ENCODE measurements at places on chromosomes 6 and 20. TPM values are rescaled to one million over a fixed set of nuclear protein-coding genes. Genes with fewer than 3 reads are reported as not detected.

The HUS1B gene
- 1.2 TPM for total RNA-seq

The LTV1 gene
- 22.6 TPM for total RNA-seq

The LRFN2 gene
- not detected for total RNA-seq

The ALDH8A1 gene
- 1.1 TPM for total RNA-seq

The FERMT1 gene
- 2.4 TPM for total RNA-seq

The PLAGL2 gene
- total RNA-seq = 14.5 TPM

The PABPC1L gene
- 56.9 TPM for total RNA-seq

The ADTRP gene
- 7.3 TPM for total RNA-seq

- H3K4me3 ChIP-seq = no peak overlapping the region
- H3K36me3 ChIP-seq = no peaks in the 10 kb centered on the region
- peak; percentile 36 for DNase-seq
- H3K27me3 ChIP-seq = no peaks in the 10 kb centered on the region
- H3K27ac ChIP-seq = no peak overlapping the region
- no peaks in the 10 kb centered on the region for H3K4me1 ChIP-seq
Observed at GRCh38 chr6:23245572-23245971, 676.2 kb downstream of the HDGFL1 start.

DNA sequence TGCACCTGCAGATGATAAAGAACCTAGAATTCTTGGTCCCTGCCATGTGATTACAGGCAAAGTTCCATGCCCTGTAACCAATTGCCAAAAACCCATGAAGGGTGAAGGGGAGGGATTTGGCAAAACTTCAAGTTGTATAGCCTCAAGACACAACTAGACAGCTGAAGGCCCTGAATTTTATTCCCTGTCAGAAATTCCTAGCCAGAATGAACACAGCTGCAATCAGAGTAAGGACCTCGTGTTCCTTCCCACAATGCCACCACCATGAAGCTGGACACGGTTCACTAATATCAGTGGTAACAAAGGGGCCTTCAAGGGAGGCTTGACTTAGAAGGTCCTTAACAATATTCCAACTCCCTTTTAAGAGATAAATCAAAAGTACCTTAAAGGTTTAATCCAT is 22.5 kb upstream of the IRAK1BP1 start:
- H3K36me3 ChIP-seq = no peaks in the 10 kb centered on the region
- H3K4me3 ChIP-seq = no peak overlapping the region
- H3K27ac ChIP-seq = no peak overlapping the region
- H3K27me3 ChIP-seq = no peaks in the 10 kb centered on the region

DNA sequence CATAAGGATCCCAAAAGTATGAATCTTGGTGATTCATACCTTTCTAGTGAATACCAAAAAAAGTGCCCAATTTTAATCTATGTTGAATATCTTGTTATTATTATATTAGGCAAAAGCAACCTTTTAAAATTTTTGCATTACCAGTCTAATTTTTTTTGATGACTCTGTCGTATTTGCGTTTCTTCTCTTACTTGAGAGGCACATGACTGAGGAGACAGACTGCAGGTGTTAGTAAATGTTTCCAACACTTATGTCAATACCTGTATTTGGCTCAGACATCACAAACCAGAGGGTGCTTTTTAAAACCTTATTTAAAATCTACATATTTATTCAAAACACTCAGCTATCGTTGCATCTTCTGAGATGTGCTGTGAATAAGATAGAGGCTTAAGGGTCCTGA is 27.1 kb downstream of the ID4 start:
- no peak overlapping the region for H3K27ac ChIP-seq
- H3K27me3 ChIP-seq = no peaks in the 10 kb centered on the region
- H3K4me3 ChIP-seq = no peak overlapping the region
- H3K4me1 ChIP-seq = no peaks in the 10 kb centered on the region

- H3K36me3 ChIP-seq = no peaks in the 10 kb centered on the region
- H3K4me3 ChIP-seq = no peak overlapping the region
- no peaks in the 10 kb centered on the region for H3K4me1 ChIP-seq
Observed at GRCh38 chr6:35151466-35151865, 10.3 kb upstream of the TCP11 start.

DNA sequence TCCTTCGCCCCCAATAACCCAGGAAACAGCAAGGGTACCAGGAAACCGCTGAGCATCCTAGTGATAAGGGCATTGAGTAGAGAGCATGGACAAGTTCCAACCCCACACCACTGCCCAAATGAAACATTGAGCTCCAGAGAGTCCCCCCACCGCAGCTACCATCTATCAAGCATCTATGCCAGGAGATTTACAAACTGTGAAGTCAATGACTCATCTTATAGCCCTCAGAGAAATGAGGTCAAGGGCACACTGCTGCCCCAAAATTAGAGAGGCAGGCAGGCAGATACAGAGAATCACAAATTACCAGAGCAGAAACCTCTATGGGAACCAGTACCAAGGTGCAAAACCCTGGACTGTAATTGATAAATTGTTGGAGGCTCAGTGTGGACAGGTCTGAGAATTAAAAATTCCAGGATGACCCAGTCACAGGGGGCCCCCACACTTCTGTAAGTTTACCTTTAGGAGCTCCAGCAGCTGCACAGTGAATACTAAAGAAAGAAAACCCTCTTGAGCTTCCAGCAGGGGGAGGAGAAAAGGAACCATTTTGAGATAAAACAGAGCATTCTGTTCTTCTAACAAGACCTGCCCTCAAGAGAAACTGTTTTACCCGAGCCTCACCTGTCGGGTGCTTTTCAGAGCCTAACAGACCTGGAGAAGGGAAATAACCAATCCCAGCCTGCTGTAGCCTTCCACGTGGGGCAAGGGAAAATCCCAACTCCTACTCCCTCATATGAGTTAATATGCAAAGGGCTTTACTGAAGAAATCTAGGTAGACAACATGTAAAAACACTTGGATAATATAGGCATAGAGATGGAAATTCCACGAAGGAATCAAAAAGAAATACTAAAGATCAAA is 118.0 kb upstream of the ARID1B start:
- no peaks in the 10 kb centered on the region for H3K27me3 ChIP-seq
- no peak overlapping the region for H3K4me3 ChIP-seq
- H3K27ac ChIP-seq = no peak overlapping the region
- H3K36me3 ChIP-seq = no peaks in the 10 kb centered on the region
- DNase-seq = no peak

GRCh38 chr6:170259278-170259677 is 31.6 kb downstream of the DLL1 start:
- H3K36me3 ChIP-seq = no peaks in the 10 kb centered on the region
- H3K27me3 ChIP-seq = peaks cover 9% of the 10 kb centered on the region
- no peak overlapping the region for H3K27ac ChIP-seq
- no peak overlapping the region for H3K4me3 ChIP-seq

DNA sequence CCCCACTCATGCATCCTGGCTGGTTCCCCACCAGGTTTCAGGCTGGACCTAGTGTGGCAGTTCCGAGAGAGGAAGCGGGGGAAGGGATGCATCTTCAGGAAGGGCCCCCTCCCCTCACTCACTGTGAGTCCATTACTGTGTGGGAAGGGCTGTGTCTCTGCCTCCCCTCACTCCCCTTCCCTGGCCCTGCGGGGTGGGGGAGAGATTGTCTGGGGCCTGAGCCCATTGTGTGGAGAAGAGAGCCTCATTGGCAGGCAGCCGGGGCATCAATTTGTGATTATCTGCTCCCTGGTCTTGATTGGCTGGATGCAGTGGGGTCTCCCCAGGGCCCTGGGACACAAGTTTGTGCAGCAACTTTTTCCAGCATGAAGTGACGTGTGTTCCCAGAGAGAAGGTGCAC is 4.1 kb upstream of the MYT1 start:
- no peak overlapping the region for H3K4me3 ChIP-seq
- no peaks in the 10 kb centered on the region for H3K36me3 ChIP-seq
- H3K4me1 ChIP-seq = no peaks in the 10 kb centered on the region
- no peak for DNase-seq
- H3K27ac ChIP-seq = no peak overlapping the region
- peaks cover 29% of the 10 kb centered on the region for H3K27me3 ChIP-seq

DNA sequence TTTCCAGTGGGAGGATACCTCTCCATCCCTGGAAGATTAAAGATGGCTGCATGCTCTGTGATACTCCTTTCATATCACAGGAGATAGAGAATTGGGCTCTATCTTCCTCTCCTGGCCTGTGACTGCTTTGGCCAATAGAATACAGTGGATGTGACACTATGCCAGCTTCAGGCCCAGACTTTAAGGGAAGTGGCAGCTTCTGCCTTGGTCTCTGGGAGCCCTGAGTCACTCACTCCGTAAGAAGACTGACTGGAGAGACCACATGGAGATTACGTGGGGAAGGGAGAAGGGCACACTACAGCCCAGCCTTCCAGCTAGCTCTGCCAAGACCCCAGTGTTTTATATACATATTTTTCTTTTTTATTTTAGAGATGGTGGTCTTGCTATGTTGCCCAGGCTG is 10.4 kb upstream of the MMP9 start:
- no peak overlapping the region for H3K27ac ChIP-seq
- no peaks in the 10 kb centered on the region for H3K36me3 ChIP-seq
- H3K27me3 ChIP-seq = peaks cover 11% of the 10 kb centered on the region
- no peak overlapping the region for H3K4me3 ChIP-seq
- DNase-seq = no peak
- no peaks in the 10 kb centered on the region for H3K4me1 ChIP-seq

DNA sequence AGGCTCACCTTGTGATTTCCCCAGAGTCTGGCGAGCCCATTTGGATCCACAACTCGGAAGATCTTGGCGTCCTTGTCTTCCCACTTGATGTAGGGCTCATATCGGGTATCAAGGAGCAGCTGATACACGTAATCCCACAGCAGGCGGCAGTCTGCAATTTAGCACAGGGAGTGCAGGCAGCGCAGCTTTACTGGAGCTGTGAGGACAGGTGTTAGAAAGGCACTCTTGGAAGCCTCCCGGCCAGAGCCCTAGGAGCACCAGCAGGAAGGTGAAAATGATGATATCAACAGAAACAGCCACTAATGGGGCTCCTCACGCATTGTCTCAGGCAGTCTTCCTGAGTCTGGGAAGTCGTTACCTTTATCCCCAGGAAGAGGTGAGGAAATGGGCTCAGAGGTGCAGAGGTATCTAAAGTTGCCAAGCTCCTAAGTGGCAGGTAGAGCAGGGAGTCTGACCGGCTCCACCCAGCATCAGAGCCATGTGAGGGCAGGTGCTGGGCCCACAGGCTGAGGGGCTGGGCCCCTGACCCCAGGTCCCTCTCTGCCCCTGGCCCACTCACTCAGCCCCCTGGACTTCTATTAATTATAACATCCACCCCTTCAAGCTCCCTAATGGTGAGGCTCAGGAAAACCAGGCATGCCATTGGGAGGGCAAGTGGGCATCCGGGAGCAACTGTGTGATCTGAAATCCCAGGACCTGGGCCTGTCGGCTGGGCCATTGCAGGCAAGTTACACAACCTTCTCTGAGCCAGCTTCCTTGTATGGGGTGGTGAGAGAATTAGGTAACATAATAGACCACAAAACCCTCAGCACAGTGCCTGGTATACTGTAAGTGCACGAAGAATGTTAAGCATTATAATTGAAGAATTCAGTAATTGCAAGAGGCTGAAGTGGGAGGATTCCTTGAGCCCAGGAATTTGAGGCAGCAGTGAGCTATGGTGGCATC is 18.3 kb downstream of the ETV7 start:
- H3K4me1 ChIP-seq = no peaks in the 10 kb centered on the region
- H3K36me3 ChIP-seq = no peaks in the 10 kb centered on the region
- no peak for DNase-seq

GRCh38 chr6:53616450-53617357 is 48.9 kb downstream of the KLHL31 start:
- DNase-seq = no peak
- no peak overlapping the region for H3K27ac ChIP-seq
- H3K36me3 ChIP-seq = no peaks in the 10 kb centered on the region
- no peak overlapping the region for H3K4me3 ChIP-seq
- peaks cover 3% of the 10 kb centered on the region for H3K4me1 ChIP-seq

DNA sequence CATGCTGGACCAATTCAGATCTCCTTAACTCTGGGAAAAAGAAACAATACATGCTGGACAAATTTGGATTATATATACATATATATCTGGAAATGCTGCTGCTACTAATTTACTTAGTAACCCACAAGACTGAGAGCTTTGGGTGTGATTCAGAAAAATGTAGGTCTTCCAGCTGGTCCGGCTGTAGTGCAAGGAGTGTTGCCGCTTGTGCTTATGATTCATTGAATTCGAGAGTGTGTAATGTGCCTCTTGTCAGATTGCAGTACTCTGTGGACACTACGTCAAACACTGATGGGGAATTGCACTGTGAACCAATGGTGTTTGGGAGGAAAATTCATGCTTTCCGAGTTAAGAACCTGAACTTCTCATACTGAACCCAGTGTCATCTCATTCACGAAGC is 1155.5 kb downstream of the EPHA7 start:
- no peak overlapping the region for H3K27ac ChIP-seq
- H3K4me1 ChIP-seq = no peaks in the 10 kb centered on the region
- H3K27me3 ChIP-seq = no peaks in the 10 kb centered on the region
- no peaks in the 10 kb centered on the region for H3K36me3 ChIP-seq
- no peak for DNase-seq

- H3K27ac ChIP-seq = no peak overlapping the region
- H3K36me3 ChIP-seq = no peaks in the 10 kb centered on the region
- DNase-seq = no peak
- H3K4me1 ChIP-seq = peaks cover 3% of the 10 kb centered on the region
Observed at GRCh38 chr6:81051952-81052351, 700.5 kb downstream of the TENT5A start.

DNA sequence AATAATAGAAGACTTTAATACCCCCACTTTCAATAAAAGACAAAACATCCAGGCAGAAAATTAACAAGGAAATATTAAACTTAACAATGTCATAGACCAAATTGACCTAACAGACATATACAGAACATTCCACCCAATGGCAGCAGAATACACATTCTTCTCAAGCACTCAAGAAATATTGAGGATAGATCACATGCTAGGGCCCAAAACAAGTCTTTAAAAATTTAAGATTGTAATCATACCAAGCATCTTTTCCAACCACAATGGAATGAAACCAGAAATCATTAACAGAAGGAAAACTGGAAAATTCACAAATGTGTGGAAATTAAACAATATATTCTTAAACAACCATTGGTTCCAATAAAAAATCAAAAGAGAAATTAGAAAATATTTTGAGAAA is 161.0 kb downstream of the COL12A1 start:
- H3K4me3 ChIP-seq = no peak overlapping the region
- no peaks in the 10 kb centered on the region for H3K27me3 ChIP-seq
- H3K36me3 ChIP-seq = no peaks in the 10 kb centered on the region
- no peak for DNase-seq
- H3K27ac ChIP-seq = no peak overlapping the region

DNA sequence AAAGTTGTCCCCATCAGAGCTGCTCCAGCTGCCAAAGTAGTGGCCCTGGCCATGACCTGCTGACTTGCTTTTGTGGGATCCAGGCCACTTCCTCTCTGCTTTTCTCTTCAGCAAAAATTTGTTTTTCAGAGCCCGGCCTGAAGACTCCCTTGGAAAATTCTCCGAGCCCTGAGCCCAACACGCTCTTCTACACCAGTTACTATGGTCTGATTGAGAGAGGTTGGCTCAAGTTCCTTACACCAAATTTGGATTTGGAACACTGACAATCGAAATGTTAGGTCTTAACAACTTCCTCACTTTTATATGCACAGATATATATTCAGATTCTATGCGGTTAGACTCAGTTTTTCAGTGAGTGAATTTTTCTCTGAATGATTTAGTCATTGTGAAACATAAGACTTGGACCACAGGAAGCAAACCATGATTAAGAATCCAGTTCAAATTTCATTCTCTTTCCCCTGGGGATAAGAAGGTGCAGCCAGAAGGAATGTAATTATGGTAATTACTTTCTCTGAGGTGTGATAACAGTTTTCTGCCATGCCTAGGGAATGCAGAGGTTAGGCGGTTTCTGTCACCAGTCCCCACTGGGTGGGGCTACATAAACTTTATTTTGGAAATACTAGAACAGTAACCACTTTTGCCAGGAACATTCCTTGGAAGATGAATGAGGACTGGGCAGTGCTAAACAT is 365.2 kb downstream of the SYNE1 start:
- no peaks in the 10 kb centered on the region for H3K27me3 ChIP-seq
- peak overlapping the region; percentile 72 for H3K27ac ChIP-seq
- H3K4me1 ChIP-seq = peaks cover 13% of the 10 kb centered on the region
- peaks cover 6% of the 10 kb centered on the region for H3K36me3 ChIP-seq

Measured in lung (tissue), 17 donors.